Posterior vena cava (tissue), 2 donors: ENCODE measurements at places on chromosomes 7 and 10. TPM values are rescaled to one million over a fixed set of nuclear protein-coding genes. Genes with fewer than 3 reads are reported as not detected.

The ARHGEF5 gene
- total RNA-seq: 9.7 TPM

The ZNF862 gene
- total RNA-seq: 14.2 TPM

The CDC14C gene
- total RNA-seq: not detected

The SLC13A1 gene
- total RNA-seq: not detected

DNA sequence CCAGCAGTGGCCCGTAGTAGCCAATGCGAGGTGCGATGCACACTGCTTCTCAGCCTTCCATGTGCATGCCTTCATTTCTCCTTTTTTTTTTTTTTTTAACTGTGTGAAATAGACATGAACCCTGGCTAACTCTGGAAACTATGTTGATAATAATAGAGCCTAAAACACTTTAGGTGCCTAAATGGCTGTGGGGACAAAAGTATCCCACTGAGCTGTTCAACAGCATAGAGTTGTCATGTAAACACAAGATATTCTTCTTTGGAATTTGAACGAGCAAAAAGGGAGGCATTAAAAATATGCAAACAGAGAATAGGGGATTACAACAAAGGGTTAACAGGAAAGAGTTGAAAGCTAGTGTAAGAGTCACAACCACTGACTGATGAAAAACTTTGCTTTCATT is 162.1 kb upstream of the NOBOX start:
- DNase-seq: no peak

DNA sequence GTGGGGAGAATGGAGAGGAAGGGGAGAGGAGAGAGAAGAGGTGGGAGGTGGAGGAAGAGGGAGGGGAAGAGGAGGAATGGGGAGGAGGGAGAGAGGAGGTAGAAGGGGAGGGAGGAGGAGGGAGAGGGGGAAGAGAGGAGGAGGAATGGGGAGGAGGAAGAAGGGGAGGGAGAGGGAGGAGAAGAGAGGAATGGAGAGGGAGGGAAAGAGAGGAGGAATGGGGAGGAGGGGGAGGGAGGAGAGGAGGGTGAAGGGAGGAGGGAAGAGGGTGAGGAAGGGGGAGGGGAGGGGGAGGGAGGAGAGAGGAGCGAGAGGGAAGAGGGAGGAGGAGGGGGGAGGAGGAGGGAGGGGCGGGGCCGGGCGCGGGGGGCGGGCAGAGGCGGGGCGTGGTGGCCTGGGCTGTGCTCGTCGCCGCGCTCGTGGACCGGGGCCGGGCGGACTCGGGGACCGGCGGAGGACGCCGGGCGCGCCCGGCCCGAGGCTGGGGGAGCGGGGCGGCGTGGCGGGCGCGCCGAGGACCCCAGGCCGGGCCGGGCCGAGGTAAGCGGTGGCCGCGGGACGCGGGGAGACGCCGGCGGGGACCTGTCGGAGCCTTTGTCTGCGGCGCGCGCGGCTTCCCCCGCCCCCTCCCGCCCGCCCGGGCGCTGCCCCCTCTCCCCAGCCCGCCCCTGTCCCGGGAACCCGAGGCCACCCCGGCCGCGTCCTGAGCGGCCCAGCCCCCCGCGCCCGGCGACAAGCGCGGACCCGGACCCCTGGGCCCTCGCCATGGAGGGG is at the start of gene SLC29A4:
Gene SLC29A4 (plus strand): TSS at position 401 of the 774 bp plus-strand sequence. CDS start 4,874 bp downstream, outside the sequence.
- no peak for DNase-seq

- DNase-seq: no peak
Observed at GRCh38 chr7:101496017-101496416, 133.1 kb downstream of the MYL10 start.

DNA sequence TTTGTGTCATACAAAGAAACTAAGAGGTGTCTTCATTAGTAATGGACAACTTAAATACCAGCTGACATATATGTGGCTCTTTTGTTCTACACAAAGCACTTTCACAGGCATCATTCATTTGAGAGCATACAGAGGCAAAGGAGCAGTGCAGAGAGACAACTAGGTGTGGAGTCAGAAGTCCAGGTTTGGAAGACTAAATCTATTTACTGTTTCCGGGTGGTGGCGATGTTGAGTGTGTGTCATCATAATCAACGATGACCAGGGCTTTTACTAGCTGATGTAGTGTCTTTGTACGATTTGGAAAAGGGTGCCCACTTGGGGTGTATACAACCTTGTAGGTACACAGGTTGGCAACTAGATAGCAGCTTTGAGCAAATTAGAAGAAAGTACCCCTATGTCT is 195.5 kb upstream of the CCDC6 start:
- no peak for DNase-seq

The ESYT2 gene
- 145 TPM for total RNA-seq

- DNase-seq: no peak
Observed at GRCh38 chr10:88122145-88122544, 258.7 kb downstream of the PTEN start.

The HOXA10 gene
- 8.9 TPM for total RNA-seq

DNA sequence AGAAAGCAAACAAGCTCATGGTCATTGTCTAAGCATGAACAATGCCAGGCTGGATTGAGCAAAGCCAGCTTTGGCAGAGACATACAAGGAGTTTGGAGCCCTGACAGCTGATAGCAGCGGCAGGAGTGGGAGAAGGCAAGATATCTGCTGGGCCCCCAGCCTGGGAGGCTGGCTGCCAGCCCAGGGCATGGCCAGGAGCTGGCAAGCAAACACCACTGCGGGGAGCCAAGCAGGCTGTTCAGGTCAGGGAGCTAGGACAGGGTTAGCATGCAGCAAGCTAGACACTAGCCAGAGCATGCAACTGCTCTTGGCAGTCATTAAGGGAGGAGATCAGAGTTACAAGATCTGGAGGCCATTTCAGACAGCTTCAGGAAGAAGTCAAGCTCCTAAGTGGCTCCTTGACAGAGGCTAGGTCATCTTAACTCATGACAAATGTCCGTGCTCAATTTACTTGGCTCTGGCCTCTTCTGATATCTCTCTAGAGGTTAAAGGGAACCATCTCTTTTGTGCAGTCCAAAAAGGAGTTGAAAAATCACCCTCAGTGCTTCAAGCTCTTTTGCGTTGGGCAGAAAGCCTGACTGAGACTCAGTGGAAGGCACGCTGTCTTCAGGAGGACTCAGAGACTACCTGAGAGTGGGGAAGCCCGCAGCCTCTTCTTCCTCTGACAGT is 436.8 kb upstream of the C7orf33 start:
- DNase-seq: no peak

DNA sequence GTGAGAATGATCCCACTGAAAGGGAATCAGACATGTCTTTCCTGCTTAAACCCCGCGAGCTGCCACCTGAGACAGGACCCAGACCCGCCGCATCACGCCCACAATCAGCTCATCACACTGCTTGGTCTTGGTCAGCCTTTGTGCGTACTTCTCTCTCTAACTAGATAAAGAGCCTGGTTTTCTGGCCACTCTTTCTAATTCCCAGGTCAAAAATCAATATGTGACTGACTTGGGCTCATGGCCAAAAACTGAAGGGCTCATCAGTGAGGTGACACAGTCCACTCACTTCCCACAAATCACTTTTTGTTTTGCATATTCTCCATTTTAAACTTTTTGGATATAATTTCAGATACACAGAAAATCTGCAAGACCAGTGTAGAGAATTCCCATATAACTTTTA is 247.3 kb downstream of the DIP2C start:
- no peak for DNase-seq

GRCh38 chr10:113619401-113619800 is 44.4 kb downstream of the NRAP start:
- no peak for DNase-seq

The CUZD1 gene
- 0.51 TPM for total RNA-seq

The KCP gene
- 0.95 TPM for total RNA-seq

DNA sequence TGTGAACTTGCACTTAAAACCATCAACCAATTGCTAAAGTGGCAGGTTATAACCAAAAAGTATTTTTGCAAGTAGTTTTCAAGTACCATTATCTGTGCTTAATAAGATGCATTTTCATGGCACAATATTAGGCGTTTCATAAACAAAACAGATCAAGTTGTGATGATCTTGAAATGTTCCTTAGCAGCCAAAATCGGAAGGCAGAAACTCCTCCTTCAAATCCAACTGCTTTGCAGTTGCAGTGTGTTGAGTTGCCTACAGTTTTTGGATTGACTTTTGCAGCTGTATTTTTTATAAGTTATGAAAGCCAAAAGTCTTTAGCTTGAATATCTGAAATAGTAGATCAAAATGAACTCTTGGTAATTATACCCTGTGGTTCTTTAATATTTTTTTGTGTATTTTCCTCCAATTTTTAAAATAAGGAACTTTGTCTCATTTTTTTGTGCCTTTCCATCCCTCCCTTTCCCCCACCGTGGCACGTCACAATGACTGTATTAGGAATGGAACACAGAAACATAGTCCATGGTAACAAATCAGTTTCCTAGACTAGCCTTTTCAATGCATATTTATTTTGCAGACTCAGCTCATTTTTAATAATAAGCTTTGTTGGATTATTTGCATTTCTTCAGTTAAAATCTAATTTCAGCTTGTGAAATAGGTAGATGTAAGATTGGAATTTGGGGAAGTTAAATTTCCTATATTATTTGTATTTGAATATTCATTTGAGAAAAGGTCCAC is 80.8 kb downstream of the ADD3 start:
- no peak for DNase-seq

DNA sequence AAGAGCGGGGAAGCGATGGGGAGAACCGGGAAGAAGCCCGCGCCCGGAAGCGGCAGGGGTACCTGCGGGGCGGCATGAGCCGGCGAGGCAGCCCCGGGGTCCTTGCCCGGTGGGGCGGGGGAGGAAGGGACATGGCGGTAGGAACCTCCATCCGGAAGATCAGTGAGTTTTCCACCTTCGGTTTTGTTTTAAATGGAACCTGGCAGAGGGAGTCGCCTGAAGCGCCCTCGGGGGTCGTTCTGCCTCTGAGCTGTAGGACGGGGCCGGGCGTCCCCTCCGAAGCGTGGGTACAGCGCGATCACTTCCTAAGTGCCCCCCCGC is 471 bp downstream of the PFKP start:
- no peak for DNase-seq

DNA sequence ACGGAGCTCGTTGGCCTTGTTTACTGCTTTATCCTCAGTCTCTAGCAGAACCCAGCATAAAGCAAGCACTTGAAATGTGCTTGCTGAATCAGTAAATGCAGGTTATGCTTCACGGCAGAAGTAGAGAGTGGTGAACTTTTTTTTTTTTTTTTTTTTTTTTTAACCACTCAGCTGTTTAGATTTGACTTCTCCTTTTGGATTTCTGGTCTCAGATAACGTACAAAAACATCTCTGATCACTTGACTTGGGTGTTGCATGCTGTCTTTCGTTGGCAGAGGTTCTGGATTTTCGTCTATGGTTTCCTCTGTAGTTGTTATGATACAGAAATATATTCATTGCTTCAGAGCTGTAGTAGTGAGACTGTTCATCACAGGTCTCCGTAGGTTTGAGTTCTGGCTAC is 242.5 kb upstream of the HABP2 start:
- DNase-seq: no peak

GRCh38 chr7:100387695-100388094 is 14.4 kb downstream of the PILRA start:
- no peak for DNase-seq
